Inflammatory macrophage (primary cell): ENCODE measurements at places on chromosomes 1 and 21.
A peak's percentile ranks its signal among the peaks of the same experiment; 100 is the strongest.

DNA sequence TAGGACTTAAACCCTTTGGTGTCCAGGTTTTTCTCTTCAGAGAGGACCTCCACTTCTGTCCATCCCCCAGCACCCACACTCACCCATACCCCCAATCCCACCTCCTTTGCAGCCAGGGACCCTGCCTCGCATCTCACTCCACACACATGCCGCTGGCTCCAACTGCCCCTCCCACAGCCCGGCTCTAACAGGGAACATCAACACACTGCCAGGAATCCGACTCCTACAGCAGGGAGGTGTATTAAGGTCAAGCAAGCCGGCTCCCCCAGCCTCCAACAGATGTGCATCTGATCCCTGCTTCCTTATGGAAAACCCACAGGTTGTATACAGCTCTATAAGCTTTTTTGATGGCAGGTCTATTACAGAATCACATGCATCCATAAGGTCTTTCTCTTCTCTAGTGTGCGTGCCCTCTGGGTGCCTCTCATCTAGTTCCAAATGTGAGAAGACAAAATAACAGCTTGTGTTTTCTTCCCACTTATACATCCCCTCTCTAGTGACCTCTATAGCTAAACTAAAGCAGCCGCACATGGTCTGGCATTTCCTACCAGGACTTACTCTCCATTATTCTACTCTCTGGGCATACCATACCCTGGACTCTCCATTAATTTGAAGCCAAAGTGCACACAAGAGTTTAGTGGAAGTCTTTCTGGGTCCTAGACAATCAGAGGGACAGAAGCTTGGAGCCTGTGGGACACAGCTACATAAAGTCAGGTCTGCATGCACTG lies 16.3 kb downstream of the PIK3C2B start:
- DNase-seq, result no peak

DNA sequence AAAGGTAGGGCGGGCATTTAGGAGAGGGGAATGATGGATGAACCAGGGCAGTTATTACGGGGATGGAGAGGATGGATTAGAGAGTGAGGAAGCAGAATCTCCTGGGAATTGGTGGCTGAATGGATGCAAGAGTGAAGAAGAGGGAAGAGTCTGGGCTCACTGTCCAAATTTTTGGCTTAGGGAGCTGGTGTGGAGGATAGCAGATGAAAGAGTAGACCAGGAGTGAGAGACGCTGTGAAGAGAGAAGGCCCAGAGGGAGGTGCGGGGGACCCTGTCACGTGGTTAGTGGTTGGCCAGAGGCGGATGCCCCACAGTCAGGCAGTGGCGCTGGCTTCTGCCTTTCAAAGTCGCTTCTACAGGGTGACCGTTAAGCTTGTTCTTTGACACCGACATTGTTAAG lies 78.4 kb downstream of the PEX14 start:
- no peak for DNase-seq

DNA sequence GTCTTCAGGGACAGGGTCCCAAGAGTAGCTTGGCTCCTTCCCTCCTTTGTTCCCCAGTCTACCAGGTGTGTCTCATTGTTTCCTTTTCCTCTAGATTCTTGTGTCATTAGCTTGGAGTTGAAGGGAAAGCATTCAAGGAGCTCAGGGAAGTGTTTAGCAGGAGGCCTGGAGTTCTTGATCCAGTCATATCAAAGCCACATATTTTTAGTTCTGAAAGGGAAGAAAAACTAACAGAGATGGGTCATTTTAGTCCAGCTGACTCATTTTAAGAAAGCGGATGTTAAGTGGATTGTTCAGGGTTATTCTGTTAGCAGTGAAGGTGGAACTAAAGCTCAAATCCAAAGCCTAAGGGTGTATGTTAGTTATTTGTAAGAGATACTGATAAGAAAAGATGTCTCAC lies 721 bp downstream of the C1orf54 start:
- peak; percentile 13 for DNase-seq

DNA sequence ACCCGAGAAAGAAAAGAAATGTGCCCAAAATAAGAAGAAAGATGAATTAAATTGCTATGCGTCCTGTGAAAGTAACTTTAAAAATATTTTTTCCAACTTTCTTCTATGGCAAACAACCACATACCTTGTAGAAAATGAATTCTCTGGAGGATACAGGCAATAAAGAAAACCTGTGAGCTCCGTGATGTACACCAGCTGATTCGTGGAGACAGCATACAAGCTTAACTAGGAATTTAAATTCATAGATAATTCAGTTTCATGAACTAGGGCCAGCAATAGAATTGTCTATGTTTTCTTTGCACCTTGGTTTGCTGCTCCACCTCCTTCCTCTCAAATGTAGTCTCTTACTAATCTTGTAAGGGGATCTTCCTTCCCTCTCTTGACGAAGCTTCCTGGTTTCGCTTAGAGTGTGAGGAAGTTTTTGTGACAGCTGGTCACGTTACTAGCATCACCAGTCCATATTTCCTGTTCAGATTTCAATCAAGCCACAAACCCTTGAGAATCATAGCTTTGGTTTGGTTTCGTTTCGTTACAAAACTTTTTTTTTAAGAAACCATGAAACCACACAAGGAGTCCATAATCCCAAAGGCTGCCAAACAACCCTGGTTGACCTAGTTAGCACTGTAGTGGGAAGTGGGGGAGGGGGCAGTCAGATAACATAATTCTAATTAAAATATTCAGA lies 35.8 kb downstream of the GREM2 start:
- peak; percentile 11 for DNase-seq

DNA sequence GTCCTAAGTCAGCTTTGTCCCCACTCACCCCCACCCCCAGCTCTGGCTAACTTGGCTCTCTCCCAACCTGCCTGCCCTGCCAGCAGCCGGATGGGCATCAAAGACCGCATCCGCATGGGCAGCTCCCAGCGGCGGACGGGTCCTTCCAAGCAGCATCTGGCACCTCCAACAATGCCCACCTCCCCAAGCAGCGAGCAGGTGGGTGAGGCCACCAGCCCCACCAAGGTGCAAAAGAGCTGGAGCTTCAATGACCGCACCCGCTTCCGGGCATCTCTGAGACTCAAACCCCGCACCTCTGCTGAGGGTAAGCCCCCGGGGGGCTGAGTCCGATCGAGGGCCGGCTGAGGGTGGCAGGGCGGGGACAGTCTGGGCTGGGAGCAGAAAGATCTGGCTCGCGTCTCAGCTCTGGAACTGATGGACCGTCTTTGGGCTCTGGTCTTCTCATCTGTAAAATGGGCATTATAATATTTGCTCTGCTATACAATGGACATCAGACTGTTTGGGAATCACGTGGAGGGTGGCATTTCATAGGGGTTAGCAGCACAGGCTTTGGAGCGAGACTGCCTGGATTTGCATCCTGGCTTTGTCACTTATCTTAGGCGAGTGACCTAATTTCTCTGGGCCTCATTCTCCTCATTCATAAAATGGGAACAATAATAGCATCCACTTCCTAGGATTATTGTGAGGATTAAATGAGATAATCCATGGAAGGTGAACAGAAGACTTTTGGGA lies 31.0 kb downstream of the CITED4 start:
- DNase-seq, result no peak

GRCh38 chr1:69055194-69055593 lies 512.5 kb upstream of the LRRC7 start:
- no peak for DNase-seq

DNA sequence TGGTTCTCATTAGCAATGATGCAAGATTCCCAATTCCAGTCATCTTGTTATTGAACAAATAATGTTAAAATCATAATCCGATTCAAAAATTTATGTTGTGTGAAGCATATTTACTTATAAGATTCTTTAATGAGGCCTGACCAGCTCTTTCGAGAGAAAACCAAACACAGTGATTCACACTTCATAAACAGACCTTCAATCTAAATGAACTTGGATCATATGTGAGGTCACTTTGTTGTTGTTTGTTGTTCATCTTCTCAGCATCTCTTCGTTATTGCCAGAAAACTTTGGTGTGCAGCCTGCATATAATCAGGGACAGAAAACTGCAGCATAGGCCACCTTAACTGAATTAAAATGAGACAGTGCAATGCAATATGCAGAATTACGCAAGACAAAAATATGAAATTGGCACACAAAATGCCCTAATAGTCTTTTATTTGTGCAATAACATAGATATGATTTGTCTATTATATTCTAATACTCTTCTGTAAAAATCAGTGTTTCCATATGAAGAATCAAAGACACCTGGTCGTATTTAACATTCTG lies 30.1 kb downstream of the NCAM2 start:
- peak; percentile 43 for DNase-seq

GRCh38 chr1:61043010-61043820 lies 39.1 kb upstream of the NFIA start:
- peak; percentile 83 for DNase-seq

DNA sequence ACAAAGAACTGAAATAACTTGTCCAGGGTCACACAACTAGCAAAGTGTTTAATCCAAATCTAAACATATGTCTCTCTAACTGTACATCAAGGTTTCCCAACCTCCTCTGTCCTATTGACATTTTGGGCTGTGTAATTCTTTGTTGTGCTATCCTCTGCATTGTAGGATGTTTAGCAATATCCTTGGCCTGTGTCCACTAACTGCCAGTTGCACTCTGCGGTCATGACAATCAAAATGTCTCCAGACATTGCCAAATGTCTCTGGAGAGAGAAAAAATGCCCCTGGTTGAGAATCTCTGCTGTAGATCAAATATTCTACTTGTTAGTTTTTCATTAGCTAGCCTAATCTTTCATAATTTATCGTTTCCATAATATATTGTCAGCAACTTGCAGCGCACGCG lies 353.4 kb upstream of the NEGR1 start:
- peak; percentile 54 for DNase-seq

DNA sequence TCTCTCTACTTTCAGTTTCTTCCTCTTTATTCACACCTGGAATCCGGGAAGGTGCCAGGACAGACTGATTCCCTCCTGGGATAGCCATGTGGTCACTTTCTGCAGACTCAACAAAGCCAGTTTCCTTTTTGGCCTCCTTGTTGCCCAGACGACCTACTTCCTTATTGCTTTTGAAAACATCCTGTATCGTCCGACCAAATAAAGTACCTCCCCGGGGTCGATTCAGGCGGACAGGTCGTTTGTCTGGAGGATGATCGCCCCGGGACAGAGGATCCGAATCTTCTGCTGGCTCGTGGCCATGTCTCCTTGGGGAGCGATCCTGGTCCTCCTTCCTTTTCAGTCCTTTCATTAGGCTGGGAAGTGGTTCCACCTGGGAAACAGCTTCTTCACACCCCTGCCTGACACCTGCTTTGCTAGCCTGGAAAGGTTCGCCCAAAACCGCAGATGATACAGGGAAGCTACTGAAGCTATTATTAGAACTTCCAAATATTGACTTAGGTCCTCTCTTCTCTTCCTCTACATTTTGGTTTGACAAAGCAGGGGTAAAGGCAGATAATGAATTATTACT lies 1.2 kb downstream of the MCM3AP start:
- peak; percentile 29 for DNase-seq

DNA sequence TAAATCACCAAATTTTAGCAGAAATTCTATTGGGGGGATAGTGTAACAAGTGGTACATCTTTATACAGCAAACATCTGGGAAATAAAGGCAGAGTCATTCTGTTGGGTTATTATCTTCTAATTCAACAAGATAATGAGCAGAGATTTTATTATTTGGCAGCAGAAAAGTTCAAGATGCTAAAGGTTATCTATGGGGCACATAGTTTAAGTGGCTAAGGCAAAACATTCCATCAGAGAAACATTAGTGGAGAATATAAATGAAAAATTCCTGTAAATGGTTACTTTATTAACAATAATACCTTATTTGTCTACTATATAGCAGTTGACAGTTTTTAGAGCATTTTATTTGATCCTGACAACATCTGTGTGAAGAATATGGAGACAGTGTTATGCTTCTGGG lies 815.7 kb downstream of the NCAM2 start:
- DNase-seq, result no peak

DNA sequence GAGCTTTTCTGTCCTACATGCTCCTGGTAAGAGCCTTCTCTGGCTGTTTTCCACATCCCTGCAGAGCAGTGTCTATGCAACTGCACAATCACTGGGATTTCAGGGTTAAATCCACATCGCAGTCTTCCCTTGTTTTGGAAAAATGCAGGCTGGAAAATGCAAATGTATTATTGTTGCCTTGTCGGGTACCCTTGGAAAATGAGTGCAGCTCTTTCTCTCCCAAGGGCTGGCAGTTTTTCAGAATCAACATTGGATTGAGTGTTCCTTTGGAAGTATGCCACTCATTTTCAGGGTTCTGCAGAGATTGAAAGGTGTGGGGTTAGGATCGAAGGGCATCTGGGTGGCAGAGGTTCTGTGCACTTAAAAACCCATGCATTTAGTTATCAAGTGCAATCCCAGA lies 3.2 kb downstream of the NOS1AP start:
- DNase-seq, result no peak

DNA sequence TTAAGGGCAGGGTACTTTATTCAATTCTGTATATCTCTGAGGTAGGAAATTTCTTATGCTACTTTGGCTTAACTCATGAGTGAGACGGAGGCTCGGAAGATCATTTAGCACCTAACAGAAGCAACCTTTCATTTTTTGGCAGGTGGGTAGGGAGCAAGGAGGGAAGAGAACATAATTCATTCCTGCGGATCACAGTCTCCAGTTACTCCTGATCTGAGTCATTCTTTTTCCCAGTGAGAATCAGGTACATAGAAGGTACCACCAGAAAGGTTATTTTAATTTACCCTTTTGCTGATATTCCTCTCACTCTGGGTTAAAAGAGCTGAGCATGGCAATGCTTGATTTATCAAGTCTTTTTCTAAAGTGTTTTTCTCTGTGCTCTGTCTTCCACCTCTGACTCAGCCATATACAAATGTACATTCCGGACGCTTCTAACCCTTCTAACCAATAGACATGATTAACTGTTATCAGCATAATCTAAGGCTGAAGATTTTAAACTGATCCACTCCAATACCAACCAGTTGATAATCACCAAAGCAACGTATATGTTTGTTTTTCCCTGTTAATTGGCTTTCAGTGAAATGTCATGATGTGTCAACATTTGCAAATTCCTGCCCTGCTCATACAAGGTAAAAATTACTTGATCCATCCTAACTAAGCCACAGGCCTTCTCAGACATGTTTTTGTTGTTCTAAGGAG lies 271.7 kb downstream of the DUSP10 start:
- DNase-seq, result no peak

DNA sequence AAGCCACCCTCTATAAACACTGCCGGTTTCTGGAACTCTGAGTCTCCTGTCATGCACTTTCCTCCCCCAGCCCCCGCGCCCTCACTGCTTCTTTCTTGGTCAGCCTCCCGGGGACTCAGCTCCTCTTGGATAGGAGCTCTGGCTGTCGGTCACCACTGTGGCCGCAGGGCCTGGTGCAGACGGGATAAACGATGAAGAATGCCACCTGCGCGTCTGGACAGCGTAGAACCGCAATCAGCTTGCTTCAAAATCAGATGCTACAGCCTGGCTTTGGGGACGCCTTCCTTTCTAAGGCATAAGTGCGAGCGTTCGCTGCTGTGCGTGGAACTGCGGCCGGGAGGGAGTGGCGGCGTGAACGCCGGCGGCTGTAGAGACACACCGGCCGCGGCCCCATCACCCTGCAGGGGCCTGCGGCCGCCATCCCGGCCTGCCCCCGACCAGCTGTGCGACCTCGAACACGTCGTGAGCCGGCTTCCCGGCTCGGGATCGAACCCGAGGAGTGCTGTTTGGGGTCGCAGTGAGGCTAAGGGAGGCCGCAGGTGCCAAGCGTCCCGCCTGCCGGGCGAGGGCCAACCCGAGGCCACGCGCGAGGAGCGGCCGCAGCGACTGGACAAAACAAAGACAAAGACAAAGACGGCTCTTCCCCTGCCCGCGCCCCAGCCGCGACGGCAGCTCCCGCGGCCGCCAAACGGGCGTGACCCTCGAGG lies 688 bp downstream of the PTTG1IP start:
- DNase-seq, result peak; percentile 57

- peak; percentile 55 for DNase-seq
Observed at GRCh38 chr1:119859647-119860046, 36.7 kb downstream of the ADAM30 start.
